ENCODE measurements at places on chromosomes 16 and 17.

DNA sequence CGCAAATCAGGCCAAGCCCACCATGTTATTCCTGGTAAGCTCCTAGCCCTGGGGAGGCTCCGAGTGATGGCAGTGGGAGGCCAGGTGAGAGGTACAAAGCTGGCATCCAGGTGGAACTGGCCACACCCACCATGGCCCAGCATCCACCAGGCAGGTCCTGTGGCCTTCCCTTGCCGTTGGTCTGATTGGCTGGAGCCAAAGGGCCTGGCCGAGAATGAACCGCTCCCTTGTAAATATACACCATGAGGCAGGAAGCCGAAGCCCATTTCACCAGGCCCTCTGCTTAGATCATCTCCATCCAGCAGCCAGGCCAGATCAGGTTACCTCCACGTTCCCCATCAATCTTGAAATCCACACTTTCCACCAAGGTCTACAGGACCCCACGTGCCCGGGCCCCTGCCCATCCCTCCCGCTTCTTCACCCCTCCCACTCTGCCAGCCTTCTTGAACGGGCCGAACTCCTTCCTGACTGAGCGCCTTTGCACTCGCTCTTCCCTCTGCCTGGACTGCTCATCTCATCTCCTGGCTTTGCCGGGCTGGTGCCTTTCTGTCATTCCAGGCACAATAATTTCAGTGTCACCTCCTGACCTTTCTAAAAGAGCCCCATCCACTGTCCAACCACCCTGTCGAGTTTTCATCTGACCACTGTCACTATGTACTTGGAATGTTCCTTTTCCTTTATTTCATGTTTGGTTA is 5.8 kb downstream of the SOCS1 start:
- DNase-seq = no peak

- no peak for DNase-seq
Observed at GRCh38 chr17:44004761-44005526, 522 bp downstream of the NAGS start.

DNA sequence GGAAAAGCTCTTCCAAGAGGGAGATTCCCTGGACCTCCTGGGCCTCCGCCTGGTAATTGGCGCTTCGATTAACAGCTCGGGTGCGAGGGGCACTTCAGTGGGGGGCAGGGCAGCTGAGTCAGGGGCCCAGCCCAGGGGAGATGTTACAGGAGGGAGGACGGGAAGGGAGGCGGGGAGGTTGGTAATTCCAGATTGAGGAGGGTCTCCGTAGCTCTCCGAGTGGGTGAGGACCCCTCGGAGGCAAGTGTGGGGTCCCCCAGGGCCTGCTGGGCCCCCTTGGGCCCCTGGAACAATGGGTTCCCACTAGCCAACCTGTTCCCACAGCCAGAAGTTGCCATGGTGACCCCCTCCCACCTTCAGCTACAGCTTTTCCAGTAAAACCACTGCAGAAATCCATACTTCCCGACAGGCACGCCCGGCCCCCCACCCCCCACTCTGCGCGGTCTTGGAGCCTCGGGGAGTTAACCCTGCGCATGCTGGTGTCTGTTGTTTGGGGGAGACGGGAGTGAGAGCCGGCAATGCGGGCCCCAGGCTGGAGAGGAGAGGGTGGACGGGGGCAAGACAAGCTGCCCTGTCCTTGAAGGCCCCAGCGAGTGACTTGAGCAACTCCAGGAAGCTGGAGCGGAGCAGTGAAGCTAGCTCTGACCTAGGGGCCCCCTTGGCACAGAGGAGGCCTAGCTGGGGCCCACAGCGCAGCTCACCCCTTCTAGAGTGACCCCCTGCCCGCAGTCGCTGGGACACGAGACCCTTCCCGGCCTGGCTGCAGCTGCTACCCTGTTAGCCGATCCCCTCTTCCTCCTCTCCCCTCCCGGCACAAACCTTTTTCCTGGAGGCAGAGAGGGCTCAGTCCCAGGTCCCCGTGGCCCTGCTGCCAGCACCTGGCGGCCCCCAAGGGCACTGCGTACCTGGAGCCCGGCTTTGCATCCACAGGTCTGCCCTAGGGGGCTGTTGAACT is 37.8 kb downstream of the TMEM235 start:
- no peak for DNase-seq

- no peak for DNase-seq
Observed at GRCh38 chr16:74753180-74753579, 21.4 kb downstream of the FA2H start.

DNA sequence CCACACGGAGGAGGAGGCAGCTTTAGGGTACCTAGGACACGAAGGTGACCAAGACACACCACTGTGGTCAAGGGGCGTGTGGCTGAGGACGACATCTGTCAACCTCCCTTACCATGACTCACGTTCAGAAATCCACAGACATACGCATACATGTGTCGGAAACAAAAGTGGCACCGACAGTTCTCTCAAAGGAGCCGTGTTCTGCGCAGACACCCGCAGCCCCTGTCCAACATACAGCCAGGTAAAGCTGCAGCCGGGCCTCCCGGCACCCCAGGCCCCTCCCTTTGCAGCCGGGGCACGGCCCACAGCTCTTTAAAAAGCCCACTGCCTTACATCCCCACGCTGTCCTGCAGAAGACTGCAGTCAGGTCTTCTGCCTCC is 40.5 kb upstream of the KLHDC4 start:
- DNase-seq = no peak

- DNase-seq = no peak
Observed at GRCh38 chr16:84453061-84453752, 51.3 kb downstream of the MEAK7 start.

- DNase-seq = no peak
Observed at GRCh38 chr17:58501451-58501850, 13.0 kb downstream of the MTMR4 start.

- DNase-seq = no peak
Observed at GRCh38 chr17:44355642-44356099, 8.0 kb downstream of the FAM171A2 start.

DNA sequence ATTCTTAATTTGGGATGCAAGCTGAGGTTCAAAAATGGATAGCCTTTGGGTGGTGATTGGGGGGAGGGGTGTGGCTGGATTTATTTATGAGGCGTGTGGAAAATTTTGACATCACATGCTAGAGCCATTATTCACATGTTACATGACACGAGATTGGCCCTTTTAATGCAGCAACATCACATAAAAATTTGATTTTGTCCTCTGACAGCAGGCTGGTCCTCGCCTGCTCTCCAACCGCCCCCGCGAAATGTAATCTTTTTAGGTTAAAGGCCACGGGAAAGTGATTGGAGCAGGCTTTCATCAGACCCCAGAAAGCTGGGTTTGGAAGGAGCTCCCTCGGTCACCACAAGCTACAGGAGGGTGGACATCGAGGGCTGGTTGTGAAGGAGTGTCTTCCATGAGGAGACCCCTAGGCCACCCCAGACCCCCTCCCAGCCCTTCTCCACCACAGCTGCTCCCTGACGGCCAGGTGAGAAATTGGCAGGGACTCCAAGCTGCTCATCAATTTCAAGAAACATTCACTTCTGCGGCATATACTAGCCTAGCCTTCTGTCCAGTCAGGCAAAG is 502.7 kb upstream of the PSMD7 start:
- DNase-seq = no peak

DNA sequence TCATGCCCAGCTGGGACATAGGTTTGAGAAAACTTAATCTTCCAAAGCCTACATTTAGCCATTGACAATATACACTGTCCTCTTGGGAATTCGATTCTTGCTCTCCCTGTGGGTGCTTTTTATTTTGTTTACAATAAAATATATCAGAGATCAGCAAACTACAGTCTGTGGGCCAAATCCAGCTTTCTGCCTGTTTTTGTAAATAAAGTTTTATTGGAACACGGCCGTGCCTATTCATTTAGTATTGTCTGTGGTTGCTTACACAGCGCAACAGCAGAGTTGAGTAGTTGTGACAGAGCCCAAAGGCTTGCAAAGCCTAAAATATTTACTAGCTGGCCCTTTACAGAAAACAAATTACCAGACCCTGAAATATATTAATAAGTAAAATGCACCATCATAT is 39.7 kb upstream of the DNAJA2 start:
- no peak for DNase-seq

DNA sequence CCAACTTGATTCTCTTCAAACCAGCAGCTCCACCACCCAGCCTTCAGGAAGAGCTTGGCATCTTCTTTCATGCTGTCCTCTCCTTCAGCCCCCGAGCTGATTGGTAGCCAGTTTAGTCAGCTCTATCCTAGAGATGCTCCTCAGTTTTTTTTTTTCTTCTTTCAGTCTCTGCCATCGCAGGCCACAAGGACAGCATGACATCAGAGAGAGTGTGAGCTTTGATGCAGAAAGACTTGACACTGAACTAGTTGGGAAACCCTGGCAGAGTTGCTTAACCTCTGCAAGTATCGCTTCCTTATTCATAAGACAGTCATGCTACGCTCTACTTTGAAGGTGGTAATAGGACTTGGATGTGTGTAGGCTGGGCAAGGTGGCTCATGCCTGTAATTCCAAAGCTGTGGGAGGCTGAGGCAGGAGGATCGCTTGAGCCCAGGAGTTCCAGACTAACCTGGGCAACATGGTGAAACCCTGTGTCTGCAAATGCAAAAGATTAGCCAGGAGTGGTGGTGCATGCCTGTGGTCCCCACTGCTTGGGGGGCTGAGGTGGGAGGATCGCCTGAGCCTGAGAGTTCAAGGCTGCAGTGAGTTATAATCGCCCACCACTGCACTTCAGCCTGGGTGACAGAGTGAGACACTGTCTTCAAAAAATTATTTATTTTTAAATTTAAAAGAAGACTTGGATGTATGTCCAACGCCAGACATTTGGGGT is 2.6 kb downstream of the CD300LB start:
- DNase-seq = peak; percentile 52

DNA sequence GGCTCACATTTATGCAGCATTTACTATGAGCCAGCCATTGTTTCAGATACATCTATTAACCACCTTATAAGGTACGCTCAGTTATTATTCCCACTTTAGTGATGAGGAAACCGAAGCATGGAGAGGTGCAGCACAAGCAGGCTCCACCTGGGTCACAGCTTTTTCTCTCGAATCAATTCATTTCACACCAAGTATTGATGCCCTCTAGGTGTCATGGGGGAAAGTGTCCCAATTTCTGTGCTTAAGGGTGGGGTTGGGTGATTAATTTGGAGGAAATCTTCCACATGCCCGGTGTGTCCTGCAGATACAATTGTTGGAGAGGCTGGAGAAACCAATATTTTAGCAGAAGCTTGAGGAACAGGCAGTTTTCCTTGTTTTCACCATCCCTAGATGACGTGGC is 62.7 kb upstream of the DNAJA2 start:
- no peak for DNase-seq
